ENCODE measurements at places on chromosomes 7 and 10.
A peak's percentile ranks its signal among the peaks of the same experiment; 100 is the strongest.

GRCh38 chr7:33089142-33089541, 20.1 kb downstream of the RP9 start:
- no peak for DNase-seq

GRCh38 chr10:34769899-34770298, 45.2 kb downstream of the PARD3 start:
- no peak for DNase-seq

DNA sequence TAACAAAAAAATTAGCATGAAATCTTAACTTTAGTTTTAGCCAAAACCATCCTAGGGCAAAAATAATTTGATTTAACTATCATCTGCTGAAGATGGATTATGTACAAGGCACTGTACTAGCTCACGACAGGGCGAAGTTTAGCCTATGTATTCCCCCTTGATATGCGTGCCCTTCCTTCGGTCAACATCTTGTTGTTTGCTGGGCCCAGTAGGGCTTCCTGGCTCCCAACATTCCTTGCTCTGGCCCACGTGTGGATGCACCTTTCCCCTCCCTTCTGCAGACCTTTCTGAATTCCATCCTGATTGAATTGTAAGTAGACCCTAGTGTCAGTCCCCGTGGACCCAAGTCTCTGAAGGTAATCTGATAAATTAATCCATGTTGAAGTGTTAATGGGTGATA, 212.0 kb downstream of the RELN start:
- DNase-seq = no peak

DNA sequence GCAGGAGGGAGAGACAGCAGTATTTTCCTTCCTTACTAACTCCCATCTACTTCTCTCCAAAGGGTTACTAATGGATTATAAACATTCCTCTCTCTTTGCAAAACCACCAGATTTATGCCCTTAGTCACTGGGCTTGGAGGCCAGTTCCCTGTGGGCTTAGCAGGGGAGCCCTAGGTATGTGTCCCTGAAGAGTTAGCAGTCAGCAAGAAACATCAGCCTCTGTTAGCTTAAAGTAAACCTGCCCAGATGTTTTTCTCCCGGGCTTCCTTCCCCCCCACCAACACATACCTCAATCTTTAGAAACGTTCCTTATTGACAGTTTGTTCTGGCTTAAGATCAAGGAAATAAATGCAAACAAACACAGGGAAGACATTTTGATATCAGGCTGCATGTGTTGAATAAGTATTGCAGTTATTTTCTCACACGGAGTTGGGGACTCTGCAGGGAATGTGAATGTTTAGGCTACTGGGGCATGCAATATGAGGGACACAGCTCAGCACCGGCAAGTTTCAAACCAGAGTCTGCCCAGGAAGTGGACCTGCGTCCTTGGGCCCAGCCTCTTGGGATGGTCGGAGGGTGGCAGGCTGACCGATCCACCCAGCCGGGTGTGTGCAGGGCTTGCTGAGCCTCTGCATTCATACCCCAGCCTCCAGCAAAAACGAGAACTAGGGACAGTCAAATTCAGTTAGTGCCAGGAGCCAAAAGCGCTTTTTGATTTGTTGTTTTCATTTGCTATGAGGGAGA, 252.0 kb upstream of the GRB10 start:
- no peak for DNase-seq

DNA sequence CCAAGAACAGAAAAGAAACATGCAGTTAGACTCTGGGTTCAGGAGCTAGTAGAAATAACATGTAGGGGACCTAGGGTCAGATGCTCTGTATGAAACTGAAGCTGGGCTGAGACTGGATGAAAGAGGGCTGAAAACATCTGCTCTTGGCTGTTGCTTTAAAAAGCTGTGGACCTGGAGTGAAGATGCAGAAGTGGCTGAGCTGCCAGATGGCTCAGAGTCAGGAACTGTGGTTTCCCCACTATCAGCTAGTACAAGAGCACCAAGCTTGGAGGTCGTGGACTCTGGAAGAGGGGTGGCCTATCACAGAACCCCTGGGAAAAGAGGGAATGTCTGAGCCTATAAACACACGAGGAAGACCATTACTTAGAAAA, 5.9 kb downstream of the ADK start:
- DNase-seq = peak; percentile 85

- DNase-seq = no peak
Observed at GRCh38 chr10:60389413-60390025, at the start of gene ANK3. ANK3 (minus strand) TSS chr10:60389875; CDS start chr10:60389538, 337 bp downstream.

GRCh38 chr7:99392659-99393354, 15.6 kb downstream of the PDAP1 start:
- peak; percentile 93 for DNase-seq

- peak; percentile 64 for DNase-seq
Observed at GRCh38 chr10:17735166-17735941, 16.6 kb upstream of the TMEM236 start.

- DNase-seq = no peak
Observed at GRCh38 chr10:22436526-22436892, 91.2 kb downstream of the SPAG6 start.

DNA sequence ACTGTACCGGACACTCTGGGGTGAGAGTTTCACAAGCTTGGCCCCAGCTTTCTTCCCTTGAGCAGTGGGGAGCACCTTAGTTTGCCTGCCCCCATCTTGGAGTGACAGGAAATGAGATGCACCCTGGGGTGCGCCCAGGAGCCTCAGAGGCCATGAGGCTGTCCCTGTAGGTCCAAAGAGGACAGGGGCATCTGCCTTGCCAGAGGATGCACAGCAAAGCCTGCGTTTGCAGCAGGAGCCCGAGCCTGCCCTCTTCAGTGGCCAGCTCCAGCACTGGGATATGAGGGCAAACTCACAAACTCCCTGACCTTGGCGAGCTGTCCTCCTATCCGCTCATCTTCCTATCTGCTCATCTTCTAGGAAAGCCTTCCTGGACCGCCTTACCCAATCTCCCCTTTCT, 79.5 kb downstream of the PROSER2 start:
- DNase-seq = no peak

GRCh38 chr10:89307269-89307577, 5.4 kb downstream of the IFIT2 start:
- no peak for DNase-seq

DNA sequence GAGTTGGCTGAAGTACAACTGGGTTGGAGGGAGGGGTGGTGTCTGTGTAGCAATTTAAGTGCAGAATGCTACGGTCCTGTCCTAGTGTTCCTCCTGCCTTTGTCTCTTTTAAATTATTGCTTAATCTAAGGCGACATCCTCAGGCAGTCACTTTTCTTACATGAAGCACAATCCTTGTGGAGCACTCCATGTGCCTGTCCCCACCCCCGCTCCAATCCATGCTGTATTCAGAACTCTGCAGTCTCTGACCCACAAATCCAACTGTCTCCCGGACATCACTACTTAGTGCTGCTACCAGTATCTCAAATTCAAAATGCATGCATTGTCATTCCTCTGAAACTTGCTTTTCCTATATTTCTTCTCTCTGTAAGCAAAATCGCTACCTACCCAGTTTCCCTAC, 91.4 kb upstream of the FAM133B start:
- no peak for DNase-seq

- no peak for DNase-seq
Observed at GRCh38 chr7:49866910-49867309, 93.5 kb downstream of the VWC2 start.

GRCh38 chr7:35695473-35695850, 527 bp upstream of the HERPUD2 start:
- DNase-seq = no peak

DNA sequence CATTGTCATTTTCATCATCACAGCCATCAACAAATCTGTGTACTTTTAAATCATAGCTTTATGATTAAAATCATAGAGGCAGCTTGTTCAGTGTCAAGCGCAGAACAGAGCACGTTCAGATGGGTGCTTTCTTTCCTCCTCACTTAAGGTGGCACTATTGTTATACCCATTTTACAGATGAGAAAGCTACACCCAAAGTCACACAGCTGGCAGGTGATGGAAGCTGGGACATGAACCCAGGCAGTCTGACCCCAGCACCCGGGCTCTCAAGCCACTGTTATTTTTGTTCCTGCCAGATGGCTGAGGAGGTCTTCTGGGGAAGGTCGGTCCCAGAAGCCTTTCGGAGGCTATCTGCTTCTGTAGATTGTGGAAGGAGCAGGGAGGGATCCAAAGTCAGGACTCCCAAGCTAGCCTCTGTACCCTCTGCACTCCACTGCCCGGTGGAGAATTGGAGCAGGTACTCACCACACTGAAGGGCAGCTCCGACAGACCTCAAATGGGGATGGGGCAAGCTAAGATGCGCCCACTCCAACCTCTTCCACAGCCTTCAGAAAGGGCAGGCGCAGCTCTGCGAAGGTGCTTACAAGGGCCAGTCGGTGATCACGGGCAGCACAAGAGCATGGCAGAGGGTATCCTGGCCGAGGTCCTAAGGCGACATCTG, 610 bp downstream of the AVPI1 start:
- DNase-seq = no peak

- no peak for DNase-seq
Observed at GRCh38 chr10:79247373-79248137, 99.7 kb upstream of the PPIF start.

- DNase-seq = no peak
Observed at GRCh38 chr10:30422151-30422695, 11.8 kb upstream of the MAP3K8 start.

DNA sequence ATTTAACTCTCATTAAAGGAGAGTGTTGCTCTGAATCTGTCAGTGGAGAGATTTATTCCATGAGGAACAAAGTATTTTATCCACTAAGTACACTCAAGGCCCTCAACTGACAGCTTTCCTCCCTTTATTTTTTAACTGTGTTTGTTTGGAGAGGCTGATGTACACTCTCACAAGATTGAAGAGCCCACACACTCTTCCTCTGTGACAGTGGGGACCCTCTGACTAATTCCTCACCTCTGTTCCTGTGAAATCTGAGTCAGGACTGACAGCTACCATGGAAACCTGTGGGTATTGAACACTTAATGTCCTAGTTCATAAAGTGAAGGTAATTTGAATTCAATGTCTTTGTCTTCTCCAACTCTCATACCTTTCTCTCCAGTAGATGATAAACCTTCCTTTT, 189.8 kb upstream of the PITRM1 start:
- no peak for DNase-seq

DNA sequence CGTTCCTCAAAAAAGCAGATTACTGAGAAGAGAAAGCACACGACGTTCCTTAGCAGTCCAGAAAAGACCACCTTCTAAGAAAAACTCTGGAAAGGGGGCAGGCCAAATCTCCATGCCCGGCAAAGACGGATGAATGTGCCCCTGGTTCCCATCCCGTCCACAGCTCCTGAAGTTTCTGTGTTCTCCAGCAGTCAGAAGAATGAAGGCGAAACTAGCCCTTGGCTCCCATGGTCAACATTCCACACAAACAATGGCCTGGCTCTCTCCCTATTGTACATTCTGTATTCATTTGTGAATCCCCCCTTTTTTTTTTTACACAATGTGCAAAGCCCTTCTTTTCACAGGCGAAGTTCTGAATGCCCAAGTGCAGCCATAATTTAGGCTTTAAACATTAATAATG, 5.3 kb downstream of the CTBP2 start:
- peak; percentile 9 for DNase-seq
